ENCODE measurements at places on chromosomes 3 and 15. TPM values are rescaled to one million over a fixed set of nuclear protein-coding genes. Genes with fewer than 3 reads are reported as not detected.

DNA sequence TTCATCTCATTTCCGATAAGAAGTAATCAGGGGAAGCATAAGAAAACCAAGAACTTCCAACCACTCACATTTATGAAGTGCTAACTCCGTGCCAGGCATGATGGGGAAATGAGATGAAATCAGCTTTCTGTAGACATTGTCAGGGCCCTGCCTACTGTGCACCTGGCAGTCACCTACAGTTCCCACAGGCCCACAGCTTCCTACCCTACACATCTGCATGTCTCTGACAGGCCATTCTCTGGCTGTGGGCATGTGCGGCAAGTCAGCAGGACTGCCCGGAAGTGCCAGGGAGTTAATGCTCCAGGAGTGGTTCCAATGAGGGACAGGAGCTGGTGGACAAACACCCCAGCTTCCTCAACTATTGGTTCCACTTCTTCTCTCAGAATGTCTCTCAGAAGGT is 24.3 kb downstream of the EIF1B start:
- DNase-seq: no peak

GRCh38 chr15:58260205-58260724 is 122.1 kb downstream of the AQP9 start:
- DNase-seq: no peak

Gene ATP6V1A
- 42.7 TPM for total RNA-seq

- DNase-seq: no peak
Measured at GRCh38 chr15:66251065-66251789, 2.3 kb downstream of the MEGF11 start.

GRCh38 chr3:72123908-72124441 is 339.0 kb upstream of the PROK2 start:
- peak; percentile 75 for DNase-seq

DNA sequence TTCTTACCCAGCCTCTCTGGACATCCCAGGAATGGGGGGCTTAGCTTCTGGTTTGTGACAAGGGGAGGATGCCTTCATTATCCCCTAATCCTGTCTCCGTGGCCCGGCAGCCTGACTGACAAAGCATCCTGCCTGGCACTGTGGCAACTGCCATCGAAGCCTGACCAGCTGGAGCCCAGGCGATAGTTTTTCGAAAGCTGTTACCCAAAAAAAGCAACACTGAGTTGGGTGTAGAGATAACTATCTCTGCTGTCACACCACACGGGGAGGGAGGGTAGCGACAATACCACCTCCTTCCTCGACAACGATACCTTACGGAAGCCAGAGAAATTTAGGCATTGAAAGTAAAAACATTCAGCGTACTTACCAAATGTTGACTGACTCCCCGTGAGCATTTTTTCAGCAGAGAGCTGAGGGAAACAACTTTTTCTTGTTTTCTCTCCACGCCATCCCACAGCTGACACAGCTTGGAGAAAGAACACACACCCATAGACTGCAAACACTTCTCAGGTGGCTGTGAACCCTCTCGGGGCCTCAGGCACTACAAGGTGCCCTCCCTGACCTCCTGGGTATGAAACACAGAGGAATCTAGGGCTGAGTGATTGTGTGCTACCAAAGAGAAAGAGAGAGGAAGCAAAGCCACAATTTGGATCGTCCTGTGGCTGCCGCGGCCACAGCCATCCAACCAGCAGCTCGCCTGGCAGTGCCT is 361.9 kb upstream of the ICE2 start:
- no peak for DNase-seq

All from aorta (tissue), 5 donors.